ENCODE measurements at places on chromosomes 2 and 18.

GRCh38 chr2:71609441-71609840 is 156.1 kb downstream of the DYSF start:
- DNase-seq: no peak

DNA sequence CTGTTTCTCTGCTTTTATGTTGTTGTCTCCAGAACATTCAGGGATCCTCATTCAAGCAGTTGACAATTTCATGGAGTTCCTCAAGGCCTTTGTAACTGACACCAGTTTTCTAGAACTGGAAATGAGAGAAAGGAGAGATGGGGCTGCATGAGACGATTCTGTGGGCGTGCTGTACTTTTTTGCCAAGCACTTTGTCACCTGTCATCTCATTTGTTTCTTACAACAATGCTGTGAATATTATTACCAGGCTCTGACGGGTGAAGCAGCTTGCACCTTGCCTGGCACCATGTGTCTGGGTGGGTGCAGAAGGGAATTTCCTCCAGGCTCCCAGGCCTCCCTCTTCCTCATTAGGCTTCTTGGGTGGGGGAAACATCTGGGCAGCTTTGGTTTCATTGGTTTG is 22.2 kb upstream of the ATOH8 start:
- no peak for DNase-seq

GRCh38 chr2:196535061-196535460 is 104.5 kb upstream of the CCDC150 start:
- DNase-seq: no peak

DNA sequence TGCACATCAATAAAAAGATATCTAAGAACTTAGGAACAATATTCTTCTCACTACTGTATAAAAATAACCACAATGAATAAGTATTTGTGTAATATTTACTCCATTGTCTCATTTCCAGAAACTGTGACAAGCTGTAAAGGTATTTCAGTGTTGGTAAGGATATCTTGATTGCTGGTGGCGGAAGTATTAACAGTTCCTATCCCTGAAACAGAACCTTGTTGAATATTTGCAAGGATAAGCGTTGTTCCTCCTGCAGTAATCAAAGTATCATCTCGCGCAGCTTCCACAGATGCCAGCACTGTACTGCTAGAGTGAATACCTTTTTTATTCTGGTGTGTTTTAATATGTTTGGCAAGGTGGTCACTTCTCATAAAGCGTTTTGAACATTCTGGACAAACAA is 55.3 kb downstream of the SP3 start:
- no peak for DNase-seq

DNA sequence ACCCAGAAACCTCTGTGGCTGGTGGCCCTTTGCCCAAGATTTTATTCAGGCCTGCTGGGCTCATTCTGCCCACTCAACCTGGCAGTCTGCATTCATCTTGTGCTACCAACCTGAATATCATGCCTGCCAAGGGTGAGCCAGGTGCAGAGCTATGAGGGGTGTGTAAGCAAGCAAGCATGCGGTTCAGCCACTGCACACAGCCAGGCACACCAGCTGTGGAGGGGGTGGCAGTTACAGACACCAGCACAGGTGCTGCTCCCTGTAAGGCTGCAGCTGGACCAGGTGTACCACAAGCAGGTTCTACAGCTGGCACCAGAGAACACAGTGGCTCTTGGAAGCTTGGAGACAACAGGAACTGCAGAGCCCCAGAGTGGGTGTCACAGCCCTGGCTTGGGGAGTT is 633.2 kb downstream of the FBXO15 start:
- no peak for DNase-seq

GRCh38 chr2:158823486-158824237 is 28.5 kb downstream of the DAPL1 start:
- no peak for DNase-seq

GRCh38 chr2:69279931-69280681 is 106.9 kb downstream of the GFPT1 start:
- DNase-seq: no peak

DNA sequence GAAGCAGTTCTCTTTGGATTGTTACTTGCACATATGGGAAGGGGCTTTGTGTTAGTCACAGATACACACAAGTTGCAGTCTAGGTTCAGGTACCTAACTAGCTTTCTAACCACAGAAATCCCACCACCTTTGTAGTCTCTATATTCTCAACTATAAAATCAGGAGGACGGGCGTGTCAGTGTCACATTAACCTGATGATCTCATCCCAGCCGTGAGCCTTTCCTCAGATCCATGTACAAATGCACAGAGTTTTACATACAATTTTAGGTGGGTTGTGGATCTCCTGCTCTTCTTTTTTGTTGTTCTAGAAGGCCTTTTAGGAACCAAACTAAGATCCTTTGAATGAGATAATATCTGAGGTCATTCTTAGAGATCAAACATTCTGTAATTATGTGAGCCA is 94.0 kb downstream of the ZNF532 start:
- DNase-seq: no peak

GRCh38 chr2:35501076-35501475 is 854.5 kb upstream of the CRIM1 start:
- no peak for DNase-seq

DNA sequence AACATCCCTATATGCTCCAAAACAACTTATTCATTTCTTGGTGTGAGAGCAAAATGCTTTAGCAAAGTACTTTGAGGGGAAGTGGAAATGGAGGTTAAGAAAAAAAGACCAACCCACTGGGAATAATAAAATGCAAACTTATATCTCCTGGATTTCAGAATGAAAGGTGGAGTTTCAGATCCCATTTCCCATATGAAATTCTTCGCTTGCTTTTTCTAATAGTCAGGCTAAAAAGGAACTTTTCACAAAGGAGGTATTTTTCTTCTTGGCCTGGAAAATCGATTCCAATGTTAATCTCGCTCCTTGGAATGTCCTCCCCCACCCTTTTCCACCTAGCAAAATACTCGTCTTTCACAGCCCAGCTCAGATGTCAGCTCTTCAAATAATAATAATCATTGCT is 360.9 kb downstream of the LPIN1 start:
- DNase-seq: no peak

DNA sequence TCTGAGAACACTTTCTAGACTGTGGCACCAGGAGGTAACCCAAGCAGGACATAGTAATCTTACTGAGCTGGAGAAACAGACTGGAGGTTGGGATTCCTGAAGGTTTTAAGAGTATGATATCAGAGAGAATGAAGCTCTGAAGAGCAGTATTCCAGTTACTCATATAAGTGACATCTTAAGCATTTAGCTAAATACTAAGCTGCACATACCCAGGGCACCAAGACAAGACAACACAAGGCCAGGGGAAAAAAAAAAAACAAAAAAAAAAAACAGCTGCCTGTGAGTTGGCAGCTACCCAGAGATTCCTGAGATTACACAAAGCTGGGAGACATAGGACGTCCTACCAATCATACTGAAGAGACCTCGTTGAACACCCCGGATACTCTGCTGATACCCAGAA is 175.8 kb downstream of the SRBD1 start:
- DNase-seq: no peak

- no peak for DNase-seq
These were observed 45.5 kb downstream of the EPAS1 start for GRCh38 chr2:46342566-46343315.

DNA sequence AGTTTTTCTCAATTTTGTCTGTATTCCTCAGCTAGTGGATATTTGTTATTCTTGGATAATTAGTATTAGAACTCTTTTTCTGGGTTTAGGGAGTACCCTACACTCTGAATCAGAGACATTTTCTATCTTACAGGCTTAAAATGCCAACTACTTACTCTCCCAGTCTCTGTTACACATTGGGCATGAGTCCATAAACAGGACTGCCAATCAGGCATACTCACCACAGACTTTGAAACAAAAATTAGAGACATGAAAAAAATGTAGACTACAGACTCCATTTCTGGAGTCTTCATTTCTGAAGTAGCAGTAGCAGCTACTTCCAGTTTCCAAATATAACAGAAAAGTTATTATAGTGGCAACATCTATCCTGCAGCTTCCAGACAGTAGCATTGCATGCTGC is 279.7 kb downstream of the MBD5 start:
- no peak for DNase-seq

- DNase-seq: no peak
These were observed 986.5 kb downstream of the TDRD15 start for GRCh38 chr2:22110244-22110651.
